ENCODE measurements at places on chromosomes 3 and 15.

- no peak for DNase-seq
Observed at GRCh38 chr15:45862034-45862433, 227.2 kb downstream of the SQOR start.

DNA sequence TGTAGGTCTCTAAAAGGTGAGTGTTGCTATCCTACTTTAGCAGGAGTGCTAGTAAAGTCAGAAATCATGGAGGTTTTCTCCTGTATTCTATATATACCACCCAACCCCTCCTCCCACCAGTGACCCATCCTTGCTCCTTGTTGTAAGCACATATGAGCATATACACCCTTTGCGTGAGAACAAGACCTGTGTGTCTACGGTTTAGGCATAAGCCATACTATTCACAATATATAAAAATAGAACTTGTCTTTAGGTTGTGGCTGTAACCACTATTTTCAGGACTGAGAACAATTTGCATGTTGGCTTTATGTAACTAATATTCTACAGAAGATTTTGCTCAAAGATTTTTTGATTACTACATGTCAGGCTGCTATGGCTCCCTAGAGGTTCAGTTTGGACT is 59.1 kb upstream of the TOP2B start:
- no peak for DNase-seq

- no peak for DNase-seq
Observed at GRCh38 chr3:69763458-69763857, 24.2 kb downstream of the MITF start.

DNA sequence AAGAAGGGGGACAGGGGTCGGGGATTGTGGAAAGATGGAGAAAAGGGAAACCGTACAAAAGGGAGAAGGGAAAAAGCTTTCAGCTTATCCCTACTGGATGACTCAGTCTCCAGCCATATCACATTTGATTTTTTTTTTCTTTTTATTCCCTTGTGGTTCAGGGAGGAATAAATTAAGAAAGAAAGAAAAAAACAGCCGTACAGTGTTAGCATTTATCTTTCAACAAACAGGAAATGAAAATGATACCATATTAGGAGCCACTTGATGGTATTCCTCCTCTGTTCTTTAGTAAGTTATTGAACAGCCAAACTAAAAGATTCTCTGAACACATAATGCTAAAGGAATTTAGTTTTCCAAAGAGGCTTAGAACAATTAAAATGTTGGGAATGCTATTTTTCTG is 594.4 kb downstream of the FOXP1 start:
- DNase-seq = no peak

DNA sequence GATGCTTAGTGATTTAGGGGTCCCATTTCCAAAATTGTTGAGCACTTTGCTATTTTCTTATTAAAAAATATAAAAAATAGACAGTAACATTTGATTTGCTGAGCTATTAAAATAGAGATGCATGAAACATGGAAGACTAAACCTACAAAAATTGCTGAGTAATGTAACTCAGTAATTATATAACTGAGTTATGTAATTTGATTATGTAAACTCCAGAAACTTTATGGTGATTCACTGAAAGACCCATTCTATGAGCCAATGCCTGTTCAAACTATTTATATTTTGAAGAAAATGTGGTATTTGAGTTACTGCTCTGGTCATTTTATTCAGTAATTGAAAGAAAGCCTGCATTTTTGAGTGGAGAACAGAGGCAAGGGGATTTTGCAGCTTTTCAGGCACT is 1221.5 kb upstream of the ALCAM start:
- no peak for DNase-seq

GRCh38 chr15:45829336-45830153 is 194.7 kb downstream of the SQOR start:
- no peak for DNase-seq

Data from adrenal gland (tissue), 19 donors.